Stimulated activated CD4-positive, alpha-beta T cell treated with anti-CD3 and anti-CD28 coated beads, TNF-alpha, amount 100 ng/mL, for 1 hour (primary cell): ENCODE measurements at places on chromosomes 7 and 10.

GRCh38 chr7:132410861-132411541 is 165.3 kb downstream of the PLXNA4 start:
- no peak for DNase-seq

GRCh38 chr7:158541346-158542010 is 46.1 kb downstream of the PTPRN2 start:
- no peak for DNase-seq

- DNase-seq = no peak
Measured at GRCh38 chr10:128664729-128665128, 538.5 kb upstream of the MKI67 start.

DNA sequence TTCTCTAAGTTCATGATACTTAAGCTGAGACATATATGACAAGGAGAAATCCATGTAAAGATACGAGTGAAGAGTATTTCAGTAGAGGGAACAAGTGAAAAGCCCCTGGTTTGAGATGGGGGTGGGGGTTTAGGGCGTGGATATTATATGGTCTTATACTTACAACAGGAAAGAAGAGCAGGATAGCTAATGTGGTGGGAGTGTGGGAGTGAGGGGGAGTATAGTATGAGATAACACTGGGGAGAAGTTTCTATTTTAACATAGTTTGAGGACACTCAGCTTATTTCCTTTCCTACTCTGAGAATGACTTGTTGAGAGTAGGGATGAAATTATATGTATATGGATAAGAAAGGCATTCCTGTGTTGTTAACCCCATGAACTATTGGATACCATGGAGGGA is 36.5 kb downstream of the MCU start:
- no peak for DNase-seq

GRCh38 chr7:29194594-29195427 is at the start of gene CHN2:
CHN2 (plus strand) TSS chr7:29194775.
- DNase-seq = no peak

GRCh38 chr7:71705901-71706596 is 574.1 kb downstream of the GALNT17 start:
- no peak for DNase-seq

DNA sequence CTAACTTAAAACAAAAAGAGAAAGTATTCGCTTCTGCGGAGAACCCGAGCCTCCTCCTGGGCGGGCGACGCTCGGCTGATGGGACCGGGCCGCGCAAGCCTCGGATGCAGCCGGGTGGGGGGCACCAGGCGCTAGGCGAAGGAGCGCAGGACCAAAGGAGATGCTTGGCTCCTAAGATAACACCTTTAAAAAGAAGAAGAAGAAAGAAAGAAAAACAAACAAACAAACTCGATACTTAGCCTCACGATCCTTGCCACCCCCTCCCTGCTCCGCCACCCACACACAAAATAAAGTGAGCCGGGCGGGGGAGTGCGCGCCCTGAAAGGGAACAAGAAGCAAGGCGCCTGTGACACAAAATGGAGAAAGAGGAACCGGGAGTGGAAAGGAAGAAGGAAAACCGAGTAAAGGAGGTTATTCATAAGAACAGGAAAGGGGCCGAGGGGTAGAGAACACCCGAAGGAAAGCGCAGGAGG is 34.0 kb upstream of the EBLN1 start:
- peak; percentile 52 for DNase-seq

- no peak for DNase-seq
Measured at GRCh38 chr10:19767876-19768275, 48.4 kb upstream of the PLXDC2 start.

GRCh38 chr7:101302641-101303101 is 18.9 kb downstream of the IFT22 start:
- DNase-seq = no peak

DNA sequence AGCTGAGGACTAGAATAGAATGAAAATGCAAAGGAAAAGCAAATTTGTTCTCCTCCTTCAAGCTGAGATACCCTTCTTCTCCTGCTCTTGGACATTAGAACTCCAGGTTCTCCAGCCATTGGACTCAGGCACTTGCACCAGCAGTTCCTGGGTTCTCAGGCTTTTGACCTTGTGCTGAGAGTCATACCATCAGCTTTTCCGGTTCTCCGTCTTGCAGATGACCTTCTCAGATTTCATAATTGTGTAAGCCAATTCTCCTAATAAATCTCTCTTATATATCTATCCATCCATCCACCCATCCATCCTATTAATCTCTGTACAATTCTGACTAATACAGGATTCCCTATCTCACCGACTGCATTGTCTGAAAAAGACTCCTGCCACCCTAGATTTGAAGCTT is 108.3 kb downstream of the AHR start:
- no peak for DNase-seq
